ENCODE measurements at places on chromosomes 13 and 19.
A peak's percentile ranks its signal among the peaks of the same experiment; 100 is the strongest.

GRCh38 chr19:28388988-28389387, 824.0 kb downstream of the UQCRFS1 start:
- no peak for DNase-seq

GRCh38 chr19:18912933-18913332, 6.3 kb downstream of the COPE start:
- no peak for DNase-seq

GRCh38 chr13:80754441-80754840, 413.5 kb upstream of the SPRY2 start:
- no peak for DNase-seq

GRCh38 chr13:32632343-32632909, 46.2 kb downstream of the PDS5B start:
- DNase-seq: no peak

DNA sequence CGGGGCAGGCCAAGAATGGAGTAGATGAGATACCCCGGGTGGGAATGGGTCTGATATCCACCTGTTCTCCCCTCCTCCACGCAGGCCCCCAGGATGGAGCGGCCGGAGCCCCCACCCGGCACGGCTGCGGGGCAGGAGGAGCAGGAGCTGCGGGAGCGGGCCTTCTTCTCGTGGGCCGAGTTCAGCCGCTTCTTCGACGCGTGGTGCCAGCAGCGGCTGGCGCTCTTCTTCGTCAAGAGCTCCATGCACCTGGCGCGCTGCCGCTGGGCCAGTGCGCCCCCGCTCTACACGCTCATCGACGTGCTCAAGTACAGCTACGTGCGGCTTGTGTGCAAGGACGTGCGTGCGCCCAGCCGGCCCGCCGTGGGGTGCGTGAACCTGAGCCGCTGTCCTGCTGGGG, 1.2 kb downstream of the ZSWIM9 start:
- no peak for DNase-seq

- DNase-seq: no peak
Observed at GRCh38 chr13:110662777-110663443, 43.0 kb downstream of the CARS2 start.

DNA sequence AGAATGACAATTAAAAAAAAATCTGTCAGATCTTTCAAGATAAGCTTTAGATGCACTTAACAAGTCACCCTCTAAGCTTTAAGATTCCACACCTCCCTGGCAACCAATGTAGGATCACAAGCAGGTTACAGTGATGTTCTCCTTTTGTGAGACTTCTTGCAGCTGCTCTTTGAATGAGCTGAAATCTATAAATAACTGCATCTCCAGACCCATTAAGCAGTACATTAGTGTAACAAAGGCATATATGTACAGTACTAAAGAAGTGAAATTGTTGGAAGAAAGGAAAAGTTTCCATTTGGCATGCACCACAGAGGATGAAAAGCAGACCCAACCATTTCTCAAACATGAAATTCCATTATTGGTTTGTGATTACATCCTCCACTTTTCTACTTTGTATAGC, 364.7 kb downstream of the ENOX1 start:
- DNase-seq: no peak

GRCh38 chr19:6610934-6611852, 20.2 kb upstream of the CD70 start:
- no peak for DNase-seq

GRCh38 chr19:41939861-41940730, 11.8 kb upstream of the ERFL start:
- peak; percentile 43 for DNase-seq

- DNase-seq: no peak
Observed at GRCh38 chr19:57773488-57773887, 4.0 kb downstream of the ZNF586 start.

DNA sequence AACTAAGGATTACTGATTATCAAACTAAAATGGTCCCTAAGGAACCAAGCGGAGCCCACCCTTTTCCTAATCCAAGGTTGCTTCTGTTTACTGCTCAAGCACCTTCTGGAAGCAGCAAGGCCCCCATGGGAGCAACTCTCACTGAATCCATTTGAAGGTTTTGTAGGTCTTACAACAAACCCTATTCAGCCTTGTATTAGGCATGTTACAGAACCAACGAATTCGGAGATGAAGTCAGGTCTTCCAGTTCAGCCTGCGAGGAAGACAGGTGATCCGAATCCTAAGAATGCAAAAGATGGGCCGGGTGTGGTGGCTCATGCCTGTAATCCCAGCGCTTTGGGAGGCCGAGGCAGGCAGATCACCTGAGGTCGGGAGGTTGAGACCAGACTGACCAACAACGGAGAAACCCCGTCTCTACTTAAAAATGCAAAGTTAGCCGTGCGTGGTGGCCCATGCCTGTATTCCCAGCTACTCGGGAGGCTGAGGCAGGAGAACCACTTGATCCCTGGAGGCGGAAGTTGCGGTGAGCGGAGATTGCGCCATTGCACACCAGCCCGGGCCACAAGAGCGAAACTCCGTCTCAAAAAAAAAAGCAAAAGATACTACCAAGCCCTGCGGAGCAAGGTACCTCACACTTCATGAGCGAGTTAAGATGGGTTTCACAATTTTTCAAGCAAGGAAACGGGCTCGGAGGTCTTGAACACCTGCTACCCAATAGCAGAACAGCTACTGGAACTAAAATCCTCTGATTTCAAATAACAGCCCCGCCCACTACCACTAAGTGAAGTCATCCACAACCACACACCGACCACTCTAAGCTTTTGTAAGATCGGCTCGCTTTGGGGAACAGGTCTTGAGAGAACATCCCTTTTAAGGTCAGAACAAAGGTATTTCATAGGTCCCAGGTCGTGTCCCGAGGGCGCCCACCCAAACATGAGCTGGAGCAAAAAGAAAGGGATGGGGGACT, 609 bp downstream of the ZAR1L start:
- peak; percentile 63 for DNase-seq

GRCh38 chr19:30864391-30865215, 484.6 kb downstream of the TSHZ3 start:
- DNase-seq: no peak

GRCh38 chr13:21031594-21032275, 29.7 kb downstream of the LATS2 start:
- no peak for DNase-seq
